ENCODE measurements at places on chromosomes 16 and 17.

- DNase-seq = no peak
Observed at GRCh38 chr17:6927290-6928126, 68.3 kb upstream of the ALOX12 start.

DNA sequence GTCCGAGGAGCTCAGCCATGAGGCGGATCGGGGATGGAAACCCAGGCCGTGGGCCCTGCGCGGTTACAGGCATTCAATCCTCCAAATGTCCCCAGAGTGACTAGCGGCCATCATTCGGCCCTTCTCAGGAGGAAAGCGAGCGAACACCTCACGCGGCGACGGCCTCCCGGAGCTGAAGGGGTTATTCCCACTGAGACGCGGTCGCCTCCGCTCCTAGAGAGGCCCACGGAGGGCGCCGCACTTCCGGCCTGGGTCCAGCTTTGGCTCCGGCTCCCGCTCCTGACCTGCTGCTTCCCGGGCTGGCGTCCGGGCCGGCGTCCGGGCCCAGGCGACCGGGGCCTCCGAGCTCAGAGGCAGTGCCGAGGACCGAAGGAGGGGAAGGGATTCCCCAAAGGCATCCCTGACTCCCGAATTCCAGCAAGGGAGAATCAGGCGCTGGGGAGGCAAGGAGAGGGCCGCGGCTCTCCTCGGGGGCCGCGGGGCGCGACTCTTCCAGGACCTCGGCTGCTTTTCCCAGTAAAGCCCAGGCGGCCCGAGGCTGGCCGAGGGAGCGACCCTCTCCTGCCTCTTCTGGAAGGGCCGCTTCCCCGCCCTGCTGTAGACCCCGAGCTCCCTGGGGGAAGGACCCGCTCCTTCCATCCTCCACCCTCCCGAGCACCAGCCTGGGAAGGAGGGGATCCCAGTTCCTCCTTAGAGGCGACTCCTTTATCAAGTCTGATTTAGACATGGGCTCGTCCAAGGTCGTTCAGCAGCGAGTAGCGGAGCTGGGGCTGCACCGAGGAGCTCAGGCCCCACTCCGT is 18.6 kb upstream of the ZNF629 start:
- peak; percentile 64 for DNase-seq

DNA sequence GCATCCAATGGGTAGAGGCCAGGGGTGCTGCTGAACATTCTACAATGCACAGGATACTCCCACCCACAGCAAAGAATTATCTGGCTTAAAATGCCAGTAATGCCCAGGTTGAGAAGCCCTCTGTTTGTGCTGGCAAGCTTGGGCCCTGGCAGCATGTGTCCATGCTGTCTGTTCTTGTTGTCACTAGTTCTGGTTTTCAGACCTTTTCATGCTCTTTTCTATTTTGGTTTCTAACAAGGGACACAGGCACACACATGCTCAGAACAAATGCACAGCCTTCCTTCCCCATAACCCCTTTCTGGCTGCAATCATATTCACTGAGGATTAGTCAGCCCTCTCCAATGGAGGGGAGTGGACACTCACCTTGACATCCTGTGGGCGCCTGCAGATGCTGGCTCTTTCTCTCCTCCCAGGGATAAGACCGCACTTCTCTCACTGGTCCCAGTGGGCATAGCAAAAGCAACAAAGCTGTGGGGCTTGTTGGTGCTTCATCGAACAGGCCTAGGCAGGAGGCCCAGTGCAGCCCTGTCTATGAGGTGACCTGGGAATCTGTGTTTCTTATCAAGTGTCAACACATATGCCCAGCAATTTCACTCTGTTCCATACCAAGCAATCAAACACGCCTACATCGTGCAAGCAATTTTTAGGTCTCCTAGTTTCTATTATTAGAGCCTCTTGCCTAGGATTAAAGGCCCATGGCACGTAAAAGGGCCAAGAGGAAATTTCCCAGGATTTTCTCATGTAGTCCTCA is 271.1 kb upstream of the CCL2 start:
- no peak for DNase-seq

- DNase-seq = no peak
Observed at GRCh38 chr16:58753711-58754134, 19.6 kb upstream of the GOT2 start.

DNA sequence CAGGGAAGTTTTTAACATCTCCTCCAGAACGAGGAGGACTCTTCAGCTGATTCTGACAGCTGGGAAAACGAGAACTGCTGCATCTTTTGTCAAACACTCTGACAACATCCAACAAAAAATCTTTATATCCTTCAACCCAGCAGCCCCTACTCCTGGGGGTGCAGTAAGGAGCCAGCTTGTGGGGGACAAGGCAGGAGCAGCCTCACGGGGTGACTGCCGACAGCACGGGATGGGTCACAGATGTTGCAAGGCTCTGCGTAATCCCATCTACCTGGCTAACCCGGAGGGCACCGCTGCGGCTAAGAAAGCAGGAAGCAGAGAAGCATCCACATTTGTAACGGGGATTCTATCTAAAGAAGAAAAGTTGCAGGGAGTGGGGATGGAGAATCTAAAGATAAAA is 28.6 kb downstream of the WDR45B start:
- DNase-seq = no peak

DNA sequence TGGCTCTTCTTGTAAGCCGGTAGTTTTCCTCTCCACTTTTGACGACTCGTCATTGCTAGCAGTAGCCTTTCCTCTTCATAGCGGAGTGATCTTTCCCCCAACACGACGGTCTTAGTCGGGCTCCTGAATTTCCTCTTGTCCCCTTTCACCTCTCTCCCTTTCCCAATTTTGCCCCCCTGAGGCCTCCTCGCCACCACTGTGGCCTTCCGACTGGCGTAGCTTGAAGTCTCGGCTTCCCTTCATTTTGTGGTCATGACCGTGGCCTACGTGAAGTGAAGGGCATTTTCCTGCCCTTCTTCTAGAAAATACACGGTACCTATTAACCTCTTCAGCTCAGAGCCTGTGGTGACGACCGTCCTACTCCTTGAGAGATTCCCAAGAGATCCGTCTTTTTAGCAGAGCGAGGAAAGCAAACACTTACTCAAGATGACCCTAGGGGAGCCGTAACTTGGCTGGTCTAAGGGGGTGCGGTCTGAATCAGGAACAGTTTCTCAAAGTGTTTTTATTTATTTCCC is 787 bp downstream of the PRKAR1A start:
- DNase-seq = no peak

- DNase-seq = no peak
Observed at GRCh38 chr16:57959804-57960203, 11.1 kb downstream of the CNGB1 start.

- no peak for DNase-seq
Observed at GRCh38 chr16:12009922-12010321, 33.4 kb downstream of the SNX29 start.

- DNase-seq = no peak
Observed at GRCh38 chr17:2948721-2949468, 114.5 kb downstream of the OR1D5 start.

DNA sequence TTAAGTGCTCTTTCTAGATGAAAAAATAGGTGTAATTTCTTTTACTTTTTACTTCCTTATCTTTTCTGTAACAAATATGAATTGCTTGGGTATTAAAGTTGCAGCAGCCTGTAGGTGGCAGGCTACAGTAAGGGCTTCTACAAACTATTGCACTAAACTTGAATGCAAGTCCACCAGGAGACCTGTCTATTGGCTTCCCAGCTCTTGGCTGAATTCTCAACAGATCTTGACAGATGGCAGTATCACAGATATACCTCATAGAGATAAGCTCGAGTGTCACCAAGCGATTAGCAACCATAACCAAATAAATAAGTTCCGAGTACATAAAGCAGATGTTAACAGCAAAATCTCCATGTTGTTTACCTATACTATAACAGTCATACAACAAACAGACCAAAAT is 5.9 kb downstream of the BBS2 start:
- DNase-seq = no peak

DNA sequence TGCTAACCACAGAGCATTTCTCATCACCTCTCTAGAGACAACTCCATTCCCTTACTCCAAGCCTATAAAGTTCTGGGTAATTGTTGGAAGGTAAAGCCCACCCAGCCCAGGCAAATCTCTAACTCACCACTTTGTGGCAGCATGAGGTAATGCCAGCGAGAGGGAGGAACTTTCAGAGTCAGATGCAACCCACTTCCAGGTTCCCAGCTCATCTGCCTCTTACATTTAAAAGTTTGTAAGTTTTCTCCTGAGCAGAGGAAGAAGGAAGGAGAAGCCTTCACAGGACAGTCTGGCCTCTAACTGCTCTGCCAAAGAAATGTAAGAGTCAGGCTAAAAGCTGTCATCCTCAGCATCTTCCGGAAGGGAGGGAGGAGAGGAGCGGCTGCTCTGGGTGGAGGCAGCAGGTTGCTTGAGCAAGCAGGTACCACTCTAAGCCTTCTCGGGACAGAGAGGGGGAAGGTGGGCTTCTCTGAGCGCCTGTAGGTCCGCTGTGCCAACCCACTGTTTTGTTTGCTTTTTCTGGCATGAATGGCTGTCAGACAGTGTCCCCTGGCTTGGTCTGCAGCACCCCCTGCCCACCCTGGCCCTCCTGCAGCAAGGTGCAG is 1.0 kb downstream of the ZNF319 start:
- no peak for DNase-seq

- DNase-seq = no peak
Observed at GRCh38 chr17:76085731-76086366, 6.9 kb downstream of the ZACN start.

DNA sequence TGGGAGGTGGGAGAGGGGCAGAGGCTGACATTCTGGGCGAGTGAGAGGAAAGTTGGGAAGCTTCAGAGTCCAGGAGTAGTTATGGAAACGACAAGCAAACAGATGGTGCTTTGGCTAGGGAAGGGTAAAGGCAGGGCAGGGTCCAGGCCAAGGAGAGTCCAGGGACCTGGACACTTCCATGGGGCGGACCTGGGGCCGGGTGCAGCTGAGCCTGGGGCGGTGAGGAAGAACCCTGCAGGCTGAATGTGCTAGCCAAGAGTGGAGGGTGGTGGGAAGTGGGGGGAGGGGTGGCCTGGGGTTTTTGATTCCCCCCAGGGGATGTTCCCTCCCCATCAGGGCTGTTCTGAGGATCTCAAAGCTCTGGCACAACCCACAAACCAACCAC is 2.6 kb downstream of the PPP1R9B start:
- DNase-seq = no peak

- no peak for DNase-seq
Observed at GRCh38 chr16:71914802-71915201, 19.5 kb downstream of the IST1 start.

- no peak for DNase-seq
Observed at GRCh38 chr17:1914661-1915083, 84.9 kb downstream of the RPA1 start.

GRCh38 chr17:50861822-50862528 is 4.2 kb downstream of the TOB1 start:
- no peak for DNase-seq

DNA sequence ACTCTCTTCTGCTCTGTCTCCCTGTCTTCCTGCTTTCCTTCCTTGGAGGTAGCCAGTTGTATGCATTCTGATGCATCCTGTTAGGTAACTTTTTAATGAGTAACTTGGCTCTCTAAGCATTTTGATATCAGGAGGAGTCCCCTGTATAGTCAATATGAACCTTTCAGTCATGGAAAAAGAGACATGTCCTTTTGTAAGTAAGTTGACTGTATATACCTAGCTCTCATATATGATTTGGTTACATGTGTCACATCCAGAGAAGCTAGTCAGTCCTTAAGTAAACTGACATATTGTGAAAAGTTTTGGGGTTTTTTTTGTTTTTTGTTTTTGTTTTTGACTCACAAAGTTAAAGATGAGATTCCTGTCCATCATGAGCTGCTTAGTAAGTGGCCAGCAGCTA is 18.8 kb downstream of the UTP18 start:
- DNase-seq = no peak

DNA sequence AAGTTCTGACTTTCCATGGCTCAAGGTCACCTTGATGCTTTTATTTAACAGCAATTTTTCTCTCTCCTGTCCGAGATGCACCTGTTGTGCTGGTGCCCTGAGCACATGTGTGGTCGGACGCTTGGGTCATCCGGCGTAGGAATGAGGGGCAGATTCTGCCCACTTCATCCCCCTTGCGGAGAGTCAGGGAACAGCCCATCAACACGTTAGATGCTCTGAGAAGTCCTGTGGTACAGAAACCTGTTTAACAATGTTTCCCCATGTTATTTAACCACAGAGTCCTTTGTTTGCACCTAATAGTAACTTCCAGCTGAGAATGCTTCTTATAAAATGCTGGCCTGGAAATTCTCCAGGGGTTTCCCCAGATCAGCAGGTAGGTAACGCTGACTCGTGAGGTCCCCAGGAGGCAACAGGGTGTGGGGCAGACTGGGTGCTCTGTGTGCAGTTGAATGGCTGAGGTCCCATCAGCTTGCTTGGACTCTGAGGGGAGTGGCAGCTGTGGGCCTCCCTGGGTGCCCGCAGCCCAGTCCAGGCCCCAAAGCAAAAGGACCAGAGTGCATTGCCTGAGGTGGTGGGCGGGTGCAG is 17.8 kb downstream of the DOC2B start:
- DNase-seq = no peak

DNA sequence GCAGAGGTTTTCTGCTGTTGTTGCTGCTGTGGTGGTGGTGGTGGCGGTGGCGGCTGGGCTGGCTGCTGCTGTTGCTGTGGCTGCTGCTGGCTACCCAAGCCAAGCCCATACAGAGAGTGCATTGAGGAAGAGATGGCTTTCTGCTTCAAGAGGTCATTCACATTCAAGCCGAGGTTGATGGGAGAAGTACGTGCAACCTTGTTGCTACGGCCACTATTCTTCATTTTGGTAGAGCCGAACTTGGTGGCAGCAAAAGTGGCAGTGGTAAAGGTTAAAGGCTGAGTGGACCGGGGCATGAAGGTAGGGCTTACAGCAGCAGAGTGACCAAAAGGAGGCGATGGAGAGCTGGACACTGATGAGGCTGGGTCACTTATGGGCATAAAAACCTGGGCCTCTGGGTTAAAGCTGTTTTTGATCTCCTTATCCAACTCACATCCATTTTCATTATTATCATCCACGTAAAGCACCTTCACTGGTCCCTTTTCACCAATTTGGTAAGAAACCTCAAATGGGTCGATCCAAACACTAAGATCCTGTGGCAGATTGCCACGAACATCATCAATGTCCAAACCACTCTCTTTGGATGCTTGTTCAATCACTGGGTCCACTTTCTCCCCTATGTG is 2.8 kb downstream of the TOB1 start:
- no peak for DNase-seq

- DNase-seq = no peak
Observed at GRCh38 chr17:69144331-69145255, 2.9 kb upstream of the ABCA6 start.

GRCh38 chr17:16068323-16068722 is 68.7 kb downstream of the TTC19 start:
- no peak for DNase-seq

- DNase-seq = no peak
Observed at GRCh38 chr17:45942284-45942683, 47.9 kb downstream of the MAPT start.

GRCh38 chr17:72474719-72475477 is 354.1 kb downstream of the SOX9 start:
- no peak for DNase-seq

GRCh38 chr16:12539185-12539929 is 264.3 kb downstream of the CPPED1 start:
- DNase-seq = no peak

Data from activated naive CD8-positive, alpha-beta T cell treated with anti-CD3 and anti-CD28 coated beads, Interleukin-2, amount 10 ng/mL, durations not matched to agents 7 days and 5 days (primary cell).